ENCODE measurements at places on chromosomes 4 and X.

GRCh38 chrX:30690330-30690729 is 37.1 kb downstream of the GK start:
- no peak for DNase-seq

GRCh38 chr4:186032259-186032658 is 36.7 kb upstream of the TLR3 start:
- DNase-seq, result no peak

DNA sequence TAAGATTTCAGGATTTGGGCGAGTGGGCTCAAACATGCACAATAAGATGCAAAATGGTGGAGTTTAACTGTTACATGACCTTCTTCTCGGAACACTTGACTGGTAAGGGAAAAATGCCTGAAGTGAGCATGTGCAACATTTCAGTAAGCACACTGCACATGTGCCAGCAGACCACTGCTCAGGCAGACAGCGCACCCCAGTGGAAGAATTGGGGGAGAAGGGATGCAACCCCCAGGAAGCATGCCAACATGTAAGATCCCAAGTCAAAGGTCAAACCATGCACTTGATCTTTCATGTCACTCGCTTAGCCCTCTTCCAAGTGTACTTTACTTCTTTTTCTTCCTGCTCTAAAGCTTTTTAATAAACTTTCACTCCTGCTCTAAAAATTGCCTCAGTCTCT is 256.3 kb downstream of the CENPC start:
- peak; percentile 32 for DNase-seq

- DNase-seq, result no peak
These were observed 29.1 kb upstream of the UTP14A start for GRCh38 chrX:129876771-129877305.

DNA sequence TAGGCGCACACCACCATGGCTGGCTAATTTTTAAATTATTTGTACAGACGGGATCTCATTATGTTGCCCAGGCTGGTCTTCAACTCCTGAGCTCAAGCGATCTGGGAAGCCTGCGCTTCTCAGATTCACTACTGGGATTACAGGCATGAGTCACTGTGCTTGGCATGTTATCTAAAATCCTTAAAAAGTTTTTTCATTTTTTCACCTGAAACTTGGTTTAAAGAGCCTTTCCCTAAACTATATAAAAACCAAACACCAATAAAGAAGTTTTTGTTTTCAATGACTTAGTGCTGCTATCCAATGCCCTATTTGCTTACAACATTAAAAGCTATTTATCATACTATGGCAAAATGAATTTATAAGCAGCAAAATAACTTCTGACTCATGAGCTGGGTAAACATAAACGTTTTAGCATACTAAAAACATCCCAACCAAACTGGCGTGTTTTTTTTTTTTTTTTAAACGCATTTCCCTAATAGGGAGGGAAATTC is 127.8 kb downstream of the UBE2K start:
- no peak for DNase-seq

GRCh38 chrX:2652106-2652505 is 39.0 kb upstream of the CD99 start:
- no peak for DNase-seq

- no peak for DNase-seq
These were observed 1644.8 kb upstream of the PCDH7 start for GRCh38 chr4:29075366-29075765.

GRCh38 chr4:82706349-82707000 is 92.1 kb downstream of the SCD5 start:
- no peak for DNase-seq

- DNase-seq, result peak; percentile 32
These were observed 16.6 kb upstream of the KLHL2 start for GRCh38 chr4:165190591-165191347.

- no peak for DNase-seq
These were observed 216.9 kb upstream of the ETNPPL start for GRCh38 chr4:108979759-108980158.

DNA sequence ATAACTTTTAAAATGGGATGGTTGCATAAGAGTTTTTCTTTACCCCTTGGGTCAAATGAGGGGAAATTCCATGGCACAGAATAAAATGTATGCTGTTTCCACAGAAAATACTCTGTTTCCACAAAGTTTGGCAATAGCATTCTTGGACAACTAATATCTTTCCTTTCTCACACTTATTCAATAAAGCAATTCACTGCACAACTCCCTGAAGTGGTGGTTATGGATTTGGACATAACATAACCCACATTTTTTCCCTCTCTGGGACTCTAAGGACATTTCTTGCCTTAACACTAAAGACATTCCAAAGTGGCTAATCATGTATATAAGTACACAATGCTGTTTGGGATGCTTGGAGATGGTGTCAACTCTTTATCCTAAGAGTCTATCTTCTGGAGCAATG is 51.7 kb upstream of the GPM6B start:
- DNase-seq, result no peak

DNA sequence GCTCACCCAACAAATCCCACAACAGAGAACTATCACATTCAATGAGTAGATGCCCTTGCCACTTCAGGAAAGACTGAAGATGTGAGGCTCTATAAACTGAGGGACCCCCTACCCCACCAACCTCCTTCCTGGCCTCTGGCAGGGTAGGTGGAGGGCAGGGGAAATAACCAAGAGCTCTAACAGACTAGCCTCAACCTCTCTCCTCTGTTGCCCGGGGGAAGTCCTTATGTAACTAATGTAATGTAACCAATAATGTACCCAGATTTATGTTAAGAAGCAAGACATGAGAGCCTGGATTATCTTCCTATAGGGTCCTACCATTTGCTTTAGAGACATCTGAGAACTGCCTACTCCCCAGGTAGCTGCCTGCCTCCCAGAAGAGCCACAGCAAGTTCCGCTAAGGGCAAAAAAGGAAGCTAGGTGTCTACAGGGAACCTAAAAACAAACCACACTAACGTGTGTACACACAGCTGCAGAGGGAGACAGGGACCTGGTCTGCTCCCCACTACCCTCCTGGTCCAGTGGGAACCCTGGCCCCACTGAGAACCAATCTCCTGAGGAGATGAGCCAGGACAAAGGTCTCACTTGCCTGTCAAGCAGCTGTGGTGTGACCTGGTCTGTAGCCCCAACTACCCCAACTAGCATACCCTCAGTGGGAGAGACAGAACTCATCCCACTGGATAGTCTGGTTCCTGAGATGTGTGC is 17.7 kb downstream of the OTUD5 start:
- DNase-seq, result no peak

- DNase-seq, result no peak
These were observed 6.5 kb downstream of the DMD start for GRCh38 chrX:33204889-33205288.

GRCh38 chr4:24604558-24605214 is 20.3 kb upstream of the DHX15 start:
- DNase-seq, result no peak

- no peak for DNase-seq
These were observed 1.5 kb downstream of the GRID2 start for GRCh38 chr4:92305148-92305877.

DNA sequence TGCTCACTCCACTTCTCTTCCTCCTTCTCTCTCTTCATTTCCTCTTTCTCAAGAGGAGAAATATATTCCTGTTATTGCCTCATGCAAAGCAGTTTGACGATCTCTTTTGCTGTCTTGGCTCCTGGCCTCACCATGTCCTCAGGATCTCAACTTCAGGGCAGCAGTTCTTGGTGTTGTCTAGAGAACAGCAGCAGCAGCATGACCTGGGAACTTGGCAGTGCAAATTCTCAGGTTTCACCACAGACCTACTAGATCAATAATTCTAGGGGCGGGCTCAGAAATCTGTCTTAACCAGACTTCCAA is 193.4 kb upstream of the EDNRA start:
- no peak for DNase-seq

DNA sequence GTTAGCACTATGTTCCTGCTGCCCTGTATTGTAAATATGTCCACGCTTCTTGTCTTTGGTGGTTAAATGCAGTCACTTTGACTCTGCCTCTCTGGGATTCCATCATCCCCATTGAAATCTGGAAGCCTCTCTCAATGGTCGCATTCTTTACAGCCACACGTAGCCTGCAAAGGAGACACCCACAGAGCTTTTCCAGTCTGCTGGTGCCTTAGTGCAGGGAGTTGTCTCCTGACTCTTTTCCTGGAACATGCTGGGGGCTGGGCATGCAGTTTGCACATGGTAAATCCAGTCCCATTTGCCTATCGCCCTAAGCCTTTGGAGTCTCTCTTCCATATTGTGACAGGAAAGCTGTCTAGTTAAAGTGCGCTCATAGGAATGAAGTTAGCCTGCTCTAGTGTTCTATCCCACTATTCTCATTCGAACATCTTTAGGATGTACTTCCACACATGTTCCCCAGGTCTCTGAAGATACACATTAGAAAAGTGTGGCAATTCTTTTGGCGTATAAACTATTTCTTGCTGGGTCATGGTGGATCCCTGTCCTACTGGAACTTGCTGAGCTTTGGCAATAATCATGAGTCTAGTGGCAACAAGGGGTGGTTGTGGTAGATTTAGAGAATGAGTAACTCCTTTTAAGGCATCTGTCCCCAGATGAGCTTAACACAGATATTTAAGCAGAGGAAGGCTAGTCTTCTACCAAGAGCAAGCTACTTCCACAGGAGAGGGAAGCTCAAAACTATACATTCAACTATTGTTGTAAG is 33.7 kb downstream of the COQ2 start:
- no peak for DNase-seq

DNA sequence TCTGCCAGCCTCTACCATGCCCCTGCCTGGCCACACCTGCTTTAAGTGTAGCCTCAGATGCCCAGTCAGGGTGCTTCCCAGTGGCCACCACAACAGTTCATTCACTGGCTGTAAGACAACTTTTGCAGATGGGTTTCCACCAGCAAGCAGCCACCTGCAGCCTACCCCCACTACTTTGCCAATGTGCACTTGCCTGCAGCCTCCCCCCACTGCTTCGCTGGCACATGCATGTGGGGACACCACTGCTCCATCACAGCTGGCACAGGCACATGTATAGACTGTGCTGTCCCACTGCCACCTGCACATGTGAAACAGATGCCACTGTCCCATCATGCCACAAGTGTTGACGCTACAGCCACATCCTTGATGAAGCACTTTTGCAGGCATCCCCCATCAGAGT is 723.9 kb downstream of the SH3BGRL start:
- DNase-seq, result no peak

- DNase-seq, result no peak
These were observed 6.5 kb downstream of the NKX3-2 start for GRCh38 chr4:13537832-13538177.

- DNase-seq, result no peak
These were observed 13.2 kb upstream of the IRF2 start for GRCh38 chr4:184487503-184487902.

DNA sequence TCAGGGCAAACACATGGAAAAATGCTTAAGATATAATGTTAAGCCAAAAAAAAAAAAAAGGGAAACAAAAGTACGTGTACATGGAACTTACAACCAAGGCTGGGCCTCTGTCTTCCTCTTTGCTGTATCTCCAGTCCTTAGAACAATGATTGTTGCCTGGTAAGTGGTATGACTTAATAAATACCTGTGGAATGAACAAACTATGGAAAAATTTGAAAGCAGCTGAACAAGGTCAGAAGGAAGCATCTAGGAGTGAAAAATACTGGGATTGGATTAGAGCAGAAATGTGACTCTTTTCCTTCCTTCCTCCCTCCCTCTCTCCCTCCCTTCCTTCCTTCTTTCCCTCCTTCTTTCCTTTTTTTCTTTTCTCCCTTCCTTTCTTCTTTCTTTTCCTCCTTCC is 54.2 kb upstream of the SMIM10 start:
- DNase-seq, result no peak

DNA sequence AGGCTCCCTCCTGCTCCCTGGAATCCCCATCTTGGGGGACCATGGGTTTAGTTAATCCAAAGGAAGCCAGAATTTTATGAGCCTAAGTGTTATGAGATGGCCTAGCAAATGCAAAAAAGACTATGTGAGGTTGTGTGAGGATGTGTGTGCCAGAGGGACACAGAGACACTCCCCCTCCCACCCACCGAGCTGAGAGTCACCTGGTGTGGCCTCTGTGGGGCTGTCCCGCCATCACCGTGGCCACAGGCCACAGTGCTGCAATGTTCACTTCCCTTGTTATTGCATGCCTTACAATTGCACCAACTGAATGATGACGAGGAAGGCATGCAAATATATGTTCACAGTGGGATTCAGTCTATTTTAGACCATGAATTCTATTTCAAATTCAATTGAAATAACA is 601 bp upstream of the FGFBP2 start:
- DNase-seq, result peak; percentile 64

DNA sequence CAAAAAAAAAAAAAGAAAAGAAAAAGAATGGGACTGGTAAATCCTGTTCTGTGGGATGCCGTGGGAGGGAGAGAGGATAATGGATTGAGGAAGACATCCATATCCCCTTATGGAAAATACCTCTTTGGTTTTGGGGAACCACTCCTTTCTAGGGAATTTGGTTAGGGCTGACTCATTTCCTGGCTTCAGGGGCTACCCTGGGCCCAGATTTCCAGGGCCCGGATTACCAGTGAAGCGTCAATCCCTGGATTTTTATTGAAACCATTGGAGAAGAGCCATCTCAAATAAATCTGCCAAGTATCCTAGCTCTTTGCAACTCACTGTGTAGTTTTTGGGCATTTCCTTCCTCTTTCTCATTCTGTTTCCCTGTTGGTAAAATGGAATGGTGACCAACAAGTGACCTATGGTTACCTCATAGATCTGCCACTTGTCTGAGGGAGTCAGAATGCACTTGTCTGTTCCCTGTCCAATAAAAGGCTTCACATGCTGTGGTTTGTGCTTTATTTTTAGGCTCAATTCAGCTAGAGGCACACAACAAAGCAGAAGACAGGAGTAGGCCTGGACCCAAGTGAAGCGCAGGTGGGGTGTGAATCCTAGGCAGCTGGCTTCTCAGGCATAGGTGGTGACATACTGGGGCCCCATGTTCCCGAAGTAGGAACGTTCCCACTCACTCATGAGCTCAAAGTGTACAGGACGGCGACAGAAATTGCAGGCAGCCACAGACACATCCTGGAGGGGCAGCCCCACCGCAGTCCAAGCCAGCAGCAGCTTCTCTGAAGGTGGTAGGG is 8.6 kb downstream of the APEX2 start:
- no peak for DNase-seq

DNA sequence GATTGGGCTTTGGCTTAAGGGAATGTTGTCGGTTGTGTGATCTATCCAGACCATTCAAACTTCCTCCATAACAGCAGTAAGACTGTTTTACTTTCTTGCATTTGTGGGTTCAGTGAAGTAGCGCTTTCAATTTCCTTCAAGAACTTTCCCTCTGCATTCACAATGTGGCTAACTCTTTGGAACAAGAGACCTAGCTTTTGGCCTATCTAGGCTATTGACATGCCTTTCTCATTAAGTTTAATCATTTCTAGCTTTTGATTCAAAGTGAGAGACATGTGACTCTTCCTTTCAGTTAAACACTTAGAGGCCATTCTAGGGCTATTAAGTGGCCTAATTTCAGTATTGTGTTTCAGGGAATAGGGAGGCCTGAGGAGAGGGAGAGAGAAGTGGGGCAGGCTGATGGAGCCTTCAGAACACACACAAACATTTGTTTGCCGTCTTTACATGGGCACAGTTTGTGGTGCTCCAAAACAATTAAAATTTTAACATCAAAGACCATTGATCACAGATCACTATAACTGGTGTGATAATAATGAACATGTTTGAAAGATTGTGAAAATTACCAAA is 34.1 kb downstream of the ADH5 start:
- DNase-seq, result no peak

GRCh38 chr4:15648600-15648999 is 6.6 kb downstream of the FBXL5 start:
- DNase-seq, result no peak

Measured in activated CD4-positive, alpha-beta T cell treated with anti-CD3 and anti-CD28 coated beads, Interleukin-2, amount 50 U/mL, for 48 hours (primary cell).